CD8-positive, alpha-beta memory T cell (primary cell): ENCODE measurements at places on chromosomes 5 and 9. TPM values are rescaled to one million over a fixed set of nuclear protein-coding genes. Genes with fewer than 3 reads are reported as not detected.

DNA sequence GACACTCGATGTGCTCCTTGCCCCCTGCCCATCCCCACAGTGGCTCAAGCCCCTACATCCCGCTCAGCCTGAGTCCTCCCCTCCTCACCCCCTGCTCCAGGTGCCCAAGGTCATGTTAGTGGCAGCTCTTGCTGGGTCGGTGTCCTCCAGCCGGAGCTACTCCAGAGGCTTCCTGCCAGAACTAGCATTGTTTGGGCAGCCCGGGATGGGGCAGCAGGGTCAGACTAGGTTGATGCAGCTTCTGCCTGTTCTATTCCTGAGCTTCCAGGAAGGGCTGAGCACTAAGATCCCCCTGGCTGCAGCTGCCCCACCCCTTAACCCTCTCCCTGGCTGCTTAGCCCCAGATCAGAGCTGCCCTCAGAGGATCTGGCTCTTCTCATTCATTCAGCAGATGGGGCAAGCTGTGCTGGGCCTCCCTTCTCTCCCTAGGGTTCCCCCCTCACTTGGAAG, 671 bp downstream of the RGS14 start:
- no peak for DNase-seq
- peaks cover 73% of the 10 kb centered on the region for H3K4me1 ChIP-seq
- H3K36me3 ChIP-seq: no peaks in the 10 kb centered on the region
- peak overlapping the region; percentile 85 for H3K4me3 ChIP-seq
- no peaks in the 10 kb centered on the region for H3K27me3 ChIP-seq

DNA sequence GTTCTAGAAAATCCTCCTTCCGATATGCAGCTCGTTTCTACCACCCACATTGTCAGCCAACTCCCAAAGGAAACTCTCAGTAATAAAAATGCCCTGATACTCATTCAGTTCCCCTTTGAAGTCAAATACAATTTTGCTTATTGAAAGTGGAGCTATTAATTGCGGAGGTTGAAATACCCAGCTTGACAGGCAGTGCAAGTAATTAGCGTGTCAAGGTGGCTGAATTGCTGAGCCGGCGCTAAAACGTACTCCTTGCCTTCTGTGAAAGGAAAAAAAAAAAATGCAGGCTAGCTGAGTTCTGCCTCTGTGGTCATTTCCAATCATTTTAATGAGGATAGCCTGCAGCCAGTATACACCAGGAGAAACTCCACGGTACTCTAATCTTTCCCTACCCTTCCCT, 165.5 kb downstream of the RORB start:
- no peaks in the 10 kb centered on the region for H3K27me3 ChIP-seq
- no peak overlapping the region for H3K4me3 ChIP-seq
- no peaks in the 10 kb centered on the region for H3K36me3 ChIP-seq
- H3K27ac ChIP-seq: no peak overlapping the region
- no peaks in the 10 kb centered on the region for H3K4me1 ChIP-seq

GRCh38 chr5:43295202-43295601, 18.0 kb downstream of the HMGCS1 start:
- H3K36me3 ChIP-seq: peaks cover 50% of the 10 kb centered on the region
- no peaks in the 10 kb centered on the region for H3K27me3 ChIP-seq
- H3K4me3 ChIP-seq: no peak overlapping the region

AGXT2 gene
- not detected for total RNA-seq

PKD2L2 gene
- not detected for total RNA-seq

DNA sequence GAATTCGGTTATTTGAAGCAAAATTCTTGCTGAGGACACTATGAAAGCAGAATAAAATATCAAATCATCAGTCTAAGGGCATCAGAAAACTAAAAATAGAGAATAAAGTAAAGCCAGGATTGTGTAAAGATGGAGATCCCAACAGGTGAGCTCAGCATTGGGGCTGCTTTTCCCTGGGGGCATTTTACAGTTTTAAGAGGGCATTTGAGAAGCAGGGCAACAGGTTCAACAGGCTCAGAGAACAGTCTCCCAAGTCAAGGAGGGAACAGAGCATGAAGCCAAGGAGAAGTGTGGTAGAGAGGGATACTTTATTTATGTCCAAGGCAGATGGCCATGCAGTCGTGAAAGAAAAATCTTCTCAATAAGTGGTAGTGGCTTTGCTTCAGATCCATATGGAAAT, 145.4 kb downstream of the SYK start:
- DNase-seq: no peak
- no peak overlapping the region for H3K27ac ChIP-seq
- no peaks in the 10 kb centered on the region for H3K27me3 ChIP-seq
- H3K4me1 ChIP-seq: no peaks in the 10 kb centered on the region
- H3K36me3 ChIP-seq: no peaks in the 10 kb centered on the region
- H3K4me3 ChIP-seq: no peak overlapping the region

DNA sequence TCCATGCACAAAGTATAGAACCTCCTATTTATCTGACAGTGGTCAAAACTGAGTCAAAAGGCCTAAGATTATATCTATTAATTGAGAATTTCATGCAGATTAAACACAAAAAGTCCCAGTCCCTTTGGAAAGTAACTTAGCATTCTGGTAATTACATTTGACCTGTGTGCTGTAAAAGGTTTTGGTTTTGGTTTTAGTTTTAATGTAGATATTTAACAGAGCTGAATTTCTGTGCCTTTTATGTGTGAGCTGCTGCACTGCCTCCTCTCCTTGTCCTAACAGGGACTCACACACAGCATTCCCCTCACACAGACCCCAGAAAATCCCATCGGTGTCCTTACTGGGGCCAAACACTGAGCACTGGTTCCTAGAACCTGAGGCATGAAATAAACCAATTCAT, 31.0 kb upstream of the FSD1L start:
- peaks cover 4% of the 10 kb centered on the region for H3K4me1 ChIP-seq
- no peak for DNase-seq
- no peak overlapping the region for H3K27ac ChIP-seq
- H3K27me3 ChIP-seq: peaks cover 7% of the 10 kb centered on the region
- H3K4me3 ChIP-seq: no peak overlapping the region

DNA sequence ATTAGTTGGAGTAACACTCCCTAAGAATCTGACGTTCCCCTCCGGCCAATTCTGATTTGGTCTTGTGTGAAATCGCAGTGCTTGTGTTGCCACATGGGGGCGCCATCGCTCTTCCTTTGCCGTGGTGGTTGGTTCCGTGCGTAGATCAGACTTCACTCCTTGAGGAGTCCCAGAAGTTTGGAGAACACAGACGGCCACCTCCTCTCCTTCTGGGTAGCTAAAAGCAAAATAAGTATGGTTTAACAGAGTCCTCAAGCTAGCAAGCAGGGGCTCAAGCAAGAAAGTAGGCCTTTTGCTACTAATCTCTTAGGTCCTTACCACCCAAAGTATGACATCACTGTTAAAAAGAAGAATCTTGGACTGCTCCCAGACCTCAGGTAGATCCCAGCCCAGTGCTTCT, 59.5 kb downstream of the HSPA4 start:
- H3K27ac ChIP-seq: no peak overlapping the region
- H3K36me3 ChIP-seq: no peaks in the 10 kb centered on the region

PCDHGB1 gene
- not detected for total RNA-seq

GRCh38 chr5:96699186-96699820, 37.1 kb downstream of the CAST start:
- peaks cover 9% of the 10 kb centered on the region for H3K36me3 ChIP-seq
- peaks cover 18% of the 10 kb centered on the region for H3K4me1 ChIP-seq
- H3K27me3 ChIP-seq: no peaks in the 10 kb centered on the region
- DNase-seq: no peak
- no peak overlapping the region for H3K27ac ChIP-seq
